ENCODE measurements at places on chromosomes 12 and 14.

GRCh38 chr12:25785134-25785533 lies 173.3 kb upstream of the RASSF8 start:
- no peak for DNase-seq

DNA sequence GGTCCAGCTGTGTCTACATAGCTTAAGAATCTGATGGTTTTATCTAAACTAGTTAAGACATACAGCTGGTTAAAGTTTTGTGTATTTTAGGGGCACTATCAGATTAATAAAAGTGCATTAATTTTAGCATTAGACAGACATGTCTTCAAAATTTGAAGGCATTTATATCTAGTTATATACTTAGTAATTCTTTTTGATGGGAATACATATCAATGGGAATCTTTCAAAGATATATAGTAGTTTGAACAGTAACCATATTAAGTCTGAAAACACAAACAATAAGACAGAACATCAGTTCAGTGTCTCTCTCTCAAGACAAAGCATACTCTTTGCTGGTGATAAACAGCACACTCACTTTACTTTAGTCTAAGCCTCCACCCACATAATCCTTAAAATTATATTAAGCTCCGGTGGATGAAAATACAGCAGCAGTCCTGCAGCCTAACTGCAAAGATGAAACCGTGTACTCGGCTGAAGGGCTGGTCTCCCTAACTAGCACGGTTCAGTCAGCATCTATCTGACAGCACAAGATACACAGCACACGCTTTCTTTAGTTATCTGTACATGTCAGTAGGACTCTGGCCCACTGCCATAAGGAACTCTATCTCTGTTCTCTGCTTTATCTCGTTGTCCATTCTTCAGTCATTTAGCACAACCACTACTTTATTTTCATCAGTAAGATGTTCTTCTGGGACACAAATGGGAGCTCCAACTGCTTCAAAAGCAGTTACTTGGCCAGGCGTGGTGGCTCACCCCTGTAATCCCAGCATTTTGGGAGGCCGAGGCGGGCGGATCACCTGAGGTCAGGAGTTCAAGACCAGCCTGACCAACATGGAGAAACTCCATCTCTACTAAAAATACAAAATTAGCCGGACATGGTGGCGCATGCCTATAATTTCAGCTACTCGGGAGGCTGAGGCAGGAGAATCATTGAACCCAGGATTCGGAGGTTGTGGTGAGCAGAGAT lies 80.5 kb downstream of the MED13L start:
- DNase-seq, result no peak

GRCh38 chr12:123516216-123516780 lies 17.2 kb downstream of the RILPL1 start:
- no peak for DNase-seq

DNA sequence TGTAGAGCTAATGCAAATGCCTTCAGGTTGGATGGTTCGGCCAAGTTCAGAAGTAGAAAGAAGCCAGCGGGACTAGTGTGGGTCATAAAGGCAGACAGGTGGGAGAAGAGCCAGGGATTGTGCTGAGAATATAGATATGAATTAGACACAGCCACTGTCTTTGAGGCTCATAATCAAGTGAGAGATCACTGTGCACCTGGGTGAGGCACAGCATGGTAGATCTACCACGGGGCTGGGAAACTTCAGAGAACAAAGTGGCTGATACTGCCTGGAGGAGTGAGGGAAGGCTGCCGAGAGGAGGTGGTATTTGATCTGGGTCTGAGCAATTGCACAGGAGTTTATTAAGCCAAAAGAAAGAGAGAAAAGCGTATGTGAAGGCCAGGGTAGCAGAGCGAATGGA lies 40.6 kb upstream of the CHST11 start:
- DNase-seq, result no peak

GRCh38 chr12:5258926-5259325 lies 173.0 kb upstream of the NTF3 start:
- DNase-seq, result no peak

- DNase-seq, result no peak
Observed at GRCh38 chr14:50967790-50968189, 23.5 kb upstream of the PYGL start.

- DNase-seq, result no peak
Observed at GRCh38 chr12:116954710-116955381, 44.1 kb downstream of the FBXW8 start.
